ENCODE measurements at places on chromosomes 11 and 22.

GRCh38 chr22:19607192-19608002 is 83.2 kb upstream of the CLDN5 start:
- no peak for DNase-seq

DNA sequence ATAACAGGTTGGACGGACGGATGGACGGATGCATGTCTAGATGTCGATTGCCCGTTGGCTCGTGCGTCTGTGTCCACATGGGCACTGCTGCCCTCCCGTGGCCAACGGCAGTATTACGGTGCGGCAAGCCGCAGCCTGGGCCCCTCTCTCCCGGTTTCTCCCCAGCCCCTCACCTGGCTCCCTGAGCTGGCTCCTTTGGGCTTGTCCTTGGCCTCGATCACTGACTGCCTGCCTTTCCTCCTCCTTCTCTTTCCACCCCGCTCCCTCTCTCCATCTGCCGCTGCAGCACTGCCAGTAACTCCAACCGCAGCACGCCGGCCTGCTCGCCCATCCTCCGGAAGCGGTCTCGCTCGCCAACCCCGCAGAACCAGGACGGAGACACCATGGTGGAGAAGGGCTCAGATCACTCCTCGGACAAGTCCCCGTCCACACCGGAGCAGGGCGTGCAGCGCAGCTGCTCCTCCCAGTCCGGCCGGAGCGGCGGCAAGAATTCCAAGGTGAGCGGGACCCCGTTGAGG is 77.3 kb downstream of the SCN3B start:
- DNase-seq: no peak

DNA sequence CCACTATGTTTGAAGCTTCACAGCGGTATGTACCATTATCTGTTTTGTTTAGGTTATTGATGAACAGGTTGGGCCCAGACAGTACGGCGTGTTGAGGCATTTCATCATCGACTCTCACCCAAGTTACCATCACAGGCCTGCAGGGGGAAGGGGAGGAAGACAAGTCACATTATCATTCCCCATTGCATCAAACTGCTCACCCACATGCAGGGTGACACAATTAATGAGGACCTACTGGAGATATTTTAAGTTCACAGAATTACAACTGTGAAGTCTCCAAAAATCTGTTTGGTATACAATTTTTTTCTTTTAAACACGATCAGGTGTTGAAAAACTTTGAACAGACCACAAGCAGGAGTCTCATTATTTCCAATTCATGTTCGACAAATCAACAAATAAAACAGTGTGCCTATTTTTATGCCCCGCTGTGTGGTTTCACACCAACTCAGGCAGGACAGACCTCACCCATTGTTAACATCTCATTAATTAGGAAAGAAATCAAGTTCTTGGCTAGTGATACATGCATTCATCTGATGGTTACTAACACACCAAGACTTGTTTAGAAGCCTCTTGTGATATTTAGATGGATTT is 289.5 kb downstream of the CADM1 start:
- no peak for DNase-seq

- no peak for DNase-seq
These were observed 9.4 kb downstream of the UEVLD start for GRCh38 chr11:18578975-18579598.

- peak; percentile 54 for DNase-seq
These were observed 561 bp downstream of the PGM2L1 start for GRCh38 chr11:74397501-74398243.

GRCh38 chr22:44723801-44724200 is 21.8 kb downstream of the PRR5 start:
- no peak for DNase-seq

DNA sequence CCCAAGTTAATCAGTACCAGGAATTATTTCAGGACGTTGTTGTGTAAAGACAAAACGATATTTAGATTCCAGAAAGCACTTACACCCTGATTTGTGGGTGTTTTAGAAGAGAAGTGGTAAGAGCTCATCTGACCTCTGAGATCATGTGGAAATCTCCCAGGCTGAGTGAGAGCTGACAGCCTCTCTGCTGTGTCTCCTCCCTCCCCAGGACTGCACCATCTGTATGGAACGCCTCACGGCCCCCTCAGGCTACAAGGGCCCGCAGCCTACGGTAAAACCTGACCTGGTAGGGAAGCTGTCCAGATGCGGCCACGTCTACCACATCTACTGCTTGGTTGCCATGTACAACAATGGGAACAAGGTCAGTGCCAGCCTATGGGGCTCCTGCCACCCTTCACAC is 20.0 kb downstream of the DTX4 start:
- no peak for DNase-seq

- DNase-seq: no peak
These were observed 28.7 kb upstream of the NAV2 start for GRCh38 chr11:19683862-19684491.

GRCh38 chr11:112226831-112227401 is 688 bp downstream of the PTS start:
- no peak for DNase-seq

- no peak for DNase-seq
These were observed 5.1 kb downstream of the LRFN4 start for GRCh38 chr11:66861774-66862558.

DNA sequence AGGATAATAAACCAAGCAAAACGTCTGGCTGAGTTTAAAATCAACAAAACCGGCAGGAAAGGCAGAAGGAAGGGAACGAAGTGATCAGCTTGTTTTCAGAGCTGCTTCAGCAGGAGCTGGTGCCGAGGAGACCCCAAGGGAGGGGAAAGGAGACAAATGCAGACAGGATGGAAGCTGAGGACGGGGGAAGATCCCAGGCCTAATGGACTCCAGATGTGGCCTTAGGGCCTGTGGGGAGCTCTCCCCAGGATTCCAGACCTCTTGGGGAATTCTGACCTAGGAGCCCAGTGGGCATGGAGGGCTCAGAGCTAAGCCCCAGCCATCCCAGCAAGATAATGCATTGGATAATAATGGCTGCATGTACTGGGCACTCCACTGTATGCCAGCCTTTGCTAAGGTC is 211.4 kb upstream of the NARS2 start:
- no peak for DNase-seq

- DNase-seq: no peak
These were observed 31.3 kb upstream of the TXNRD2 start for GRCh38 chr22:19972652-19973550.

DNA sequence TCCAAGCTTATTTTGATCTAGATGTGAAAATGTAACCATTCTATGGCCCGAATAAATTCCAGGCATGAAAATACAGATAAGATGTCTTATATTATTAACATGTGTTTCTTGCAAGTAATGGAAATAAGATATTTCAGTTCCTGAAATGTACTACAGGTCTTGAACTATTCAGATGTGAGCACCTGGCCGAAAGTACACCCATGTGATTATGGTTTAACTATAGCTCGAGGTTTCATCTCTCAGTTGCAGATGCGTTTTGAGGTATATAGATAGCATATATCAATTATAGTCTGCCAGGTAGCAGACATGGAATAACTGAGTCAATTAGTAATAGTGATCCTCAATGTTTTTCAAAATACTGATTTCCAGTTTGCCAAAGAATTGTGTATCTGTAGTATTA is 68.3 kb downstream of the DDIAS start:
- DNase-seq: no peak

GRCh38 chr11:115282923-115283322 is 221.3 kb downstream of the CADM1 start:
- DNase-seq: no peak
